CD4-positive, alpha-beta memory T cell (primary cell): ENCODE measurements at places on chromosomes 16 and 17.

DNA sequence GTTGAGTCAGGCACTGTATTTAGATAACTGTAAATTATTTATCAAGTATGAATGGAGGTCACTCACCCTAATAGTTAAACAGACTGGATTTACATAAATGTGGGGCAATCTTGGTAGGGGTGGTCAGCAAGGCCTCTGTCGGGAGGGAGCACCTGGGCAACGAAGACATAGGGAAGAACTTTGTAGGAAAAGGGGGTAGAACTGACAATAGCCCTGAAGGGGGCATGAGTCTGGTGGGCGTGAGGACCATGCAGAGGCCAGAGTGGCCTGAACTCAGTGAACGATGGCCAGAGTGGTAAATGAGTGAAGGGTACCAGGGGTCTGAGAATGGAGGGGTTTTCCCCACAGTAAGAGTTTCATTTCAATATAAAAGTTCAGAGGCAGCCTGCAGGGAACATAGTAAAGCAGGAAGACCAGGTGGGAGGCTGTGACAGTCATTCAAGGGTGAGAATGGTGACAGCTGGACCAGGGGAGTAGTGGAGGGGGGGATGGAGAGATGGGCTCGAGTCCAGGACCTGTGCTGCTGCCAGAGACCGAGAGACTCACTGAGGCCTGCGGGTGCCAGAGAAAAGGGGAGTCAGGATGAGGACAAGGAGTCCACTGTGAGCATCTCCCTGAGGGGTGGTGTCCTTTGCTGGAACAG is 2.9 kb downstream of the C17orf67 start:
- no peak for DNase-seq

GRCh38 chr16:47643323-47644000 is 182.3 kb downstream of the PHKB start:
- no peak for DNase-seq

- DNase-seq = no peak
Measured at GRCh38 chr17:69967910-69968411, 107.1 kb upstream of the KCNJ16 start.

- no peak for DNase-seq
Measured at GRCh38 chr17:58617563-58617962, 74.3 kb downstream of the TEX14 start.

- DNase-seq = no peak
Measured at GRCh38 chr17:82461827-82462524, 3.4 kb downstream of the NARF start.

DNA sequence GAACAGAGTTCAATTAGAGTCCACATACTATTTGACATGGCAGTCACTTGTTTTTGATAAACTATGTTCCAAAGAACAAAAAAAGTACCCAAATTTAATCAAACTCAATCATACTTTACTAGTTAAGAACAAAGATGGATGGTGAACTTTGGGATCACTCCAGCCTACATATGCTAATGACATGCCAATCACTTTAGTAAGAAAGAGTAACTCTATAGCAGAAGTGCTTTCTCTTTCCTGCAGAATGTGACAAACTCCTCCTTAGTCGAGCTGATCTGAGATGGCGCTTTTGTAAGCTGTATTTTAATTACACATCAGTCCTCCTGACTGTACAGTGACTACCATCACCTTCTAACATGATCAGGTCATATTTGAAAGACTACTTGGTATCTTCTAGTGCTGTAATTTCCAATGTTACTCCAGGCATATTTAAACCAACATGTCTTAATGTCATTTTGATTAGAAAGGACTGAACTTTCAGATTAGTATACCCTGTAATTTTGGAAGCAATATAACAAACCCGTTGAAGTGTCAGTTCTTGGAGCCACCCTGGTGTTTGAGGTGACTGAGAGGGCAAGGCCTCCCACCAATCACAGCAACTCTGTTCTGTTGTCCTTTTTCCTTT is 4.1 kb downstream of the NETO2 start:
- no peak for DNase-seq

- DNase-seq = no peak
Measured at GRCh38 chr17:55149485-55149884, 115.3 kb upstream of the HLF start.

GRCh38 chr17:74493331-74493833 is 26.9 kb downstream of the CD300A start:
- peak; percentile 62 for DNase-seq

DNA sequence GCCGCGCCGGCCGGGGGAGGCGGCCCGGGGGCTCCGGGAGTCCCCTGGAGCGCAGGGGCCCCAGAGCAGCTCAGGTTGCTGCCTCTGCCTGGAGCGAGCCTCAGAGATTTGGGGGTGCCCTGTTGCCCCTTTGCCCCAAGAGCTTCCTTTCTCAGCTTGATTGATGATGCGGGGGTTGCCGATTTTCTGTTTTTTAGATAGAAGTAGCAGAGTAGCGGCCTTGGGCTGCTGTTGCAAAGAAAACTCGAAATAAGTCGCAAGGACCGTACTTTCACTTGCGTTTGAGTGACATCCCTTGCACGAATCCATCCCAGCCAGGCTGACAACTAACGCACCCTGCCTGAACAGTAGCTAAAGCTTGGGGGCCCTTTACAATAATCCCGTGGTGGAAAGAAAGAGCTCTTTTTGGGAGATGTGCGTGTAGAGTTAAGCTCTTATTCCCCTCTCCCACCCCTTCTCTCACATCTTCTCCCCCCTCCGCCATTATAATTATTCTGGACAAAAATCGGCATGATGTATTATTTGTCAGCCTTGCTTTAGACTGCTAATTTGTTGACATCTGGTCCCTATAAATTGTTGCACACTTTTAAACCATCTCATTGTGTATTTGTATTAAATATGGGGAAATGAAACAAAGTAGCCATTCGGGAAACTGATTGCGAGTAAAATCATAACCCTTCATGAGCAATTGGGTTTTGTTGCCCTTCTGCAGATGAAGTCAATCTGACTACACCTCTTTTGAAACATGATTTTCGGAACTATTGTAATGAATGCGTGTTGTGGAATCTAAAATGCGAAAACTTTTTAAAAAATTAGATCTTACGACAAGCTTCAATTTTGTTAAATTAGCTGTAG is 873 bp downstream of the USP10 start:
- DNase-seq = peak; percentile 52

DNA sequence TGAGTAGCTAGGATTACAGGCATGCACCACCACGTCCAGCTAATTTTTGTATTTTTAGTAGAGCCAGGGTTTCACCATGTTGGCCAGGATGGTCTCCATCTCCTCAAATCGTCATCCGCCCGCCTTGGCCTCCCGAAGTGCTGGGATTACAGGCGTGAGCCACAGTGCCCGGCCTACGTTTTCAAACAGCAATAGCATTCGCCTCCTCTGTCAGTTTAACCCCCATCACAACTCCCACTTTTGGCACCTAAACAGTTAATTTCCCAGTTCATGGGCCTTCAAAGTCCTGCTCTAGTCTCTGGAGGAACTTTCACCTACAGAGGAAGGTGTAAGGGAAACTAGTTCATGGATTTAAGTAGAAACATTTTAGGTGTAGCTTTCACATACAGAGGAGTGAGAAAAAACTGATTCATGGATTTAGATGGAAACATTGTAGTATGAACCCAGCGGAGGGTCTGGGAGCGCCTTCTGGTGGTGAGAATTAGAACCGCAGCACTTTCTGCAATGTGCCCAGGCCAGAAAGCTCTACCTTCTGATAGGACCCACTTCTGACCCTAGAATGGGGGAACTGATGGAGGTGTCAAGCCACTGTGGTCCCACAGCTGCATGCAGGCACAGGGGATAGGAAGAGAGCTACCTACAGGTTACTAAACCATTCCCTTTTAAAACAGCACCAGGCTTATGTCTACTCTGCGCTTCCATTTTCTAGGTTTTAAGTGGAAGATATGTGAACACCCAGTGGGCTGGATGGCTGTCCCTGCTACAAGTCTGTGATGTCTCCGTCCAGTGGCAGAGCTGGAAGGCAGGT is 12.0 kb upstream of the MEOX1 start:
- peak; percentile 65 for DNase-seq

GRCh38 chr17:17325816-17326215 is 22.6 kb downstream of the NT5M start:
- DNase-seq = no peak

GRCh38 chr16:7185689-7186088 is 147.0 kb upstream of the RBFOX1 start:
- no peak for DNase-seq

DNA sequence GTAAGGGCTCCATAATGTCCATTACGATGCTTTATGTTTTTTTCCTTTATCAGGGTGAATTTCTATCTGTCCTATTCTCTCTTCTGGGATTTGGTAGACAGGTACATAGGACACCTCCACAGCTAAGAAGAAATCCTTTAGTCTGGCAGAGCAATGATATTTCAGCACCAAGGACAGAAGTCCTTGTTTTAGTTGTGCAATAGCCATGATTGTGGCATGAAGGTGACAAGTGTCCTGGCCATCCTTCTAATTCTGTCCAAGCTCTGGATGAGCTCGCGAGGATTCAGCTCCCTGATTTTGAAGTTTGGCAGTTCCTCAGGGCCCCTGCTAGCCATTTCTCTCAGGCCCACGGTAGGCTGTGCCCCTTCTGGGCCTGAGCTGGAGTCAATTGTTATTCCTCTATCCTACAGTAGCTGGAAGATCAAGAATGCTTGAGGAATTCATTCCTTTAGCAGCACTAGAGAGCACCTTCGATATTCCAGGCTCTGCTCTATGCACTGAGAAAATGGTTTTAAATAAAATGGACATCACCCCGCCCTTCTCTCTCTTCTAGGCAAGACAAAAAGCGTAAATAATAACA is 320.8 kb downstream of the XYLT1 start:
- DNase-seq = no peak

DNA sequence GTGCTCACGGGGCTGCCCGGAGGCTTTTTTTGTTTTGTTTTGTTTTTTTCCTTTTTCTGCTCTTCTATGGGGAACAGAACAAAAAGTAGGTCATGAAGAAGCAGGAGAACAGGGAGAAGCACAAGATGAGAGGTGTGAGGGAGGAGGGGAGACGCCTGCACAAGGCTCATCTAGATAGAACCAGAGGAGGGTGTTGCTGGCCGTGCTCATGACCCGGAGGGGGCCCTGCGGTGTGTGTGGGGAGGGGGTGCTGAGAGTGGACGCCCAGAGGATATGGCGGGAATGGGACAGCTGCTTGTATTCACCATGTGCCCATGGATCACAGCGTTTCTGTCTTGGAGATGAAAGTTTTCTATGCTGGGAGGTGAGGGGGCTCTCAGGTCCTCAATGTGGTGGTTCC is 183.7 kb downstream of the FOXL1 start:
- DNase-seq = no peak

GRCh38 chr16:30535106-30535776 is 583 bp upstream of the ZNF747 start:
- peak; percentile 71 for DNase-seq

DNA sequence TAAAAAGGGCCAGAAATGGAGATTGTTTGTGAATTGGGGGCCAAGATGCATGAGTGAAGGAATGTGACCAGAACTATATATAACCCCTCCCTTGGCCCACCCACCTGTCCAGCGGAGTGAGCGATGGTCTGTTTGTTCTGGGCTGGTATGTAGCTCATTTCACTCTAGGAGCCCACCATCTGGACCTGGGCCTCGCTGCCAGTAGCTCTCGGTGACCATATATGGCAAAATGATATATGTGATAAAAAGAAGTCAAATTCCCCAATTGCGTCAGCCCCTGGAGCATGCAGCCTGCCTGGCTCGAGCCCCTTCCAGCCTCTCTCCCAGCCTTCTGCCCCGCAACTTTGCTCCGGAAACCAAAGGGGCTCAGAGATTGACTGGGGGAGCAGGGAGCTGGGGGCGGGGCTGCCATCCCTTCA is 47.3 kb downstream of the CCDC42 start:
- no peak for DNase-seq

DNA sequence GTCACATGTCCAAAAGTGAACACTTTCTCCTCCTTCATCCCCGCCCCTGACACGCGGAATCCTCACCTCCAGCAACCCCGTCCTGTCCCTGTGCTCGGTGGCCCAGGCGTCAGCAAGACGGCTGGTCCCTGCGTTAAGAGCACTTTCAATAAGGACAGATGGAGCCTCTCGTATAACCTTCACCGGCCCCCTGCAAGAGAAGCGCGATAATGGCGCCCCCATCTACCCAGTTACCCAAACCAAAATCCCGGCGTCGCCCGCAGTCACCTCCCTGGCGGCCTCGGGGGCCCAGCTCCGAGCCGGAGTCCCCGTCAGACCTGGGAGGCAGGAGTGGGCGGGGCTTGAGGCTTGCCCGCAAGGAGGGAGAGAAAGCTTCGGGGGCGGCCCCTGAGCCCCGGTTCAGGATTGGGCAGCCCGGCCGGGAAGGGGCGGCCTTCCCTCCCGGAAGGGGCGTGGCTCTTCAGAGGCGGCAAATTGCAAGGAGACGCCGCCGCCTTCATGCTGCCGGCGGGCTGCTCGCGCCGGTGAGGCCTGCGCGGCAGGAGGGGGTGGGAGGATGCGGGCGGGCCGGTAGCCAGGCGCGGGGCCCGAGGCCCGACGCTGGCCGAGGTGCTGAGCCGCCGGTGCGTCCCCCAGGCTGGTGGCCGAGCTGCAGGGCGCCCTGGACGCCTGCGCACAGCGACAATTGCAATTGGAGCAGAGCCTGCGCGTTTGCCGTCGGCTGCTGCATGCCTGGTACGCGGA is at the start of gene TEDC2:
TSS of gene TEDC2 (plus strand) at position 463 of the 744 bp plus-strand sequence. CDS start at position 499, 36 bp downstream.
- DNase-seq = peak; percentile 97

DNA sequence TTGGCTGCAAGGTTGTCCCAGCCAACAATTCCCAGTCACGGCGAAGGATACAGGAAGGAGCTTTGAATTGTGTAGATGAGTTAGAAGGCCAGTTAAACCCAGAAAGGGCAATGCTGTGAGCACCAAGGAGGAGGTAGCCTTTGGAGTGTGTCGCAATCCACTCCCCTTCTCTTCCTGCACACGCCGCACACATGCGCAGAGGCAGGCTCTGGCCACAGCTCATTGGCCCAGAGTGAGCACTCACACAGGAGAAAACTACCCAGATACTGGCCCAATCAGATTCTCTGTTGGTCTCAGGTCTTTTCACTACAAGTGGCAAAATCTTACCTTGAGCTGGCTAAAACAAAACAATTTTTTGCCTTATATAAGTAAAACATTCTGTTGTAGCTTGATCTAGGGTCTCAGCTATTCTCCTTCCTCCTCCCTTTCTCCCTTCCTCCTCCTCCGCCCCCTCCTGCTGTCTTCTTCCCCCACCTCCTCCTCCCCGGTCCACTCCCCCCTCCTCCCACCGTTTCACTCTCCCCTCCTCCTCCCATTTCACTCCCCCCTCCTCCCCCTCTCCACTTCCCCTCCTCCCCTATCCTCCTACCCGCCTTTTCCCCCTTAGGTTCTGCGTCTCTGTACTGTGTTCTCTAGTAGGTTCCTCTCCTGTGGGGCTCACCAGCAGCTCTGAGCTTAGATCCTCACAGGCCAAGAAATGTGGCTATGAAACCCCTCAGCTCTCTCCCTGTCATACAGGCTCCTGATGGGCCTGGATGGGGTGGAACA is 344.9 kb downstream of the CPPED1 start:
- no peak for DNase-seq

GRCh38 chr17:1961189-1961588 is 63.9 kb downstream of the RTN4RL1 start:
- no peak for DNase-seq

- DNase-seq = no peak
Measured at GRCh38 chr17:7263801-7264078, 1.5 kb upstream of the CLDN7 start.

- no peak for DNase-seq
Measured at GRCh38 chr17:52754838-52755237, 596.3 kb upstream of the CA10 start.

GRCh38 chr16:46649588-46650253 is 28.5 kb upstream of the SHCBP1 start:
- no peak for DNase-seq

- DNase-seq = no peak
Measured at GRCh38 chr16:31129568-31130335, 5.8 kb downstream of the PRSS8 start.

- DNase-seq = no peak
Measured at GRCh38 chr16:85847681-85848601, 48.4 kb downstream of the COX4I1 start.
